ENCODE measurements at places on chromosomes 16 and 17. TPM values are rescaled to one million over a fixed set of nuclear protein-coding genes. Genes with fewer than 3 reads are reported as not detected.

The KRTAP3-2 gene
- not detected for total RNA-seq

DNA sequence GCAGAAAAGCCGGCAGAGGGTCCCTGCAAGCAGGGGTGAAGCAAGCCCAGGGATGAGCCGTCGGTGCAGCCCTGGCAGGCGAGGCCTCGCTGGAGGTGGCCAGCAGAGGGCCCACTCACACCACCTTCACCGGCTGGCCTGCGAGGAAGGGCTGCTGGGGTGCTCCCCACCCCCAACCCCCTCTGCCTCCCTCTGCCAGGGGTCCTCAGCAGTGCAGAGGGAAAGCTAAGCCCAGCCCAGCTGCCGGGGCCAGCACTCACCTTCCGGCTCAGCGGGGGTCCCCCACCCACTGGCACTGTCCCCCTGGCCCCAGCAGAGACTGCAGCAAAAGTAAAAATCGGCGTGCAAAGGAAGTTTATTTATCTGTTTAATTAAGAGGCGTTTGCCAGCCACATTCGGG lies 113.4 kb downstream of the ENGASE start:
- DNase-seq, result no peak

GRCh38 chr16:57689762-57690558 lies 4.6 kb upstream of the DRC7 start:
- DNase-seq, result no peak

- no peak for DNase-seq
Observed at GRCh38 chr17:37340804-37341203, 35.0 kb upstream of the C17orf78 start.

The GNAO1 gene
- total RNA-seq, result 2.1 TPM

DNA sequence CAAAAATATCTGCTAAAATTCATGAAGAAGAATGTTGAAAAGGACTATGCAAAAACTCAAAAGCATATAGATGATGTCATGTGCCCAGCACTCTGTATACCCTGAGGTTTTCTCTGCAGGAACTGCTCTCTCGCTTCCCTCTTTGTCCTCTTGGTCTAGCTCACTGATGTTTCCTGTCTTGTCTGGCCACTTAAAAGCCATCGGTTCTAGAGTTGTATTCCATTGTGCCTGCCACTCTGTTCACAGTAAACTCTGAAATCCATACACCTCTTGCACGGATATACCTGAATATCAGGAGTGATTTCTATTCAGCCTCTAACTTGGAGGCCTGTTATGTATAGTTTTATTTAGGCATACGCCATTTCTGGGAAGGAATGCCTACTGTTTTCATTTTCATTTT lies 101.0 kb upstream of the CNTNAP4 start:
- DNase-seq, result no peak

GRCh38 chr16:8720080-8720966 lies 45.9 kb downstream of the ABAT start:
- no peak for DNase-seq

DNA sequence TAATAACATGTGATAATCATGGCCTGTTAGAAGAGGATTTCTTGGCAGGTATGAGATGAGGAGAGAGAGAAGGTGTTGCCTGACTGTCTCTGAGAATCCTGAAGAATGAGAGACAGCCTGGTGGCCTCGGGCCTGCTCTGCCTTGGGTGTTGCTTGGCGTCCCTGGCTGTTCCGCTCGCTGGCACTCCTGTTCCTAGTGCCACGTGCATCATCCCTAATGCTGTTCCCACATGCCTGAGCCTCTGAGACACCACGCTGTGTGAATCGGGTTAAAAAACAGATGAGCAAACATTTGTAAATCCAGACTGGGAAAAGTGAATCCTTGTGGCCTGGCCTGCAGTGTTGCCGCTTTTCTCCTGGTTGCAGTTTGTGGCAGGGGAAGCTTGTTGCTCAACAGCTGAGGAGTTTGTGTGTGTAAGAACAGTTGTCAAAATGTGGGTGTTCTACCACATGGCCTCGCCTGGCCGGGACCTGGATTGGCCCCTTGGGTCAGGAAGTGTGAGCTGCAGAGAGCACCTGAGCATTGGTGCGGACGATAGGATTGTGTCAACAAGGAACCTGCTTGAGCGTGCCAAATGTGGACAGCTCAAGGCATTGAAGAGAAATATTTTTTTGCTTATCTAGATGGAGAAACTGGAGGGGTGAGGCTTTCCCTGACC lies 22.0 kb downstream of the UBN1 start:
- no peak for DNase-seq
